ENCODE measurements at places on chromosomes 4 and X.

- no peak for DNase-seq
These were observed 3.0 kb downstream of the ABCE1 start for GRCh38 chr4:145101091-145101490.

- no peak for DNase-seq
These were observed 1831.8 kb downstream of the PCDH7 start for GRCh38 chr4:32551943-32552342.

GRCh38 chrX:101740642-101741041 is 81.0 kb upstream of the ARMCX2 start:
- DNase-seq = no peak

- DNase-seq = peak; percentile 11
These were observed at the start of gene EPGN for GRCh38 chr4:74308215-74308614. Gene EPGN (plus strand): TSS chr4:74308470. CDS start chr4:74308534, 64 bp downstream.

GRCh38 chr4:8236106-8236919 is 33.2 kb upstream of the HTRA3 start:
- no peak for DNase-seq

GRCh38 chrX:19902110-19902509 is 14.7 kb upstream of the SH3KBP1 start:
- no peak for DNase-seq

- no peak for DNase-seq
These were observed 14.2 kb downstream of the GRPR start for GRCh38 chrX:16137416-16138107.

DNA sequence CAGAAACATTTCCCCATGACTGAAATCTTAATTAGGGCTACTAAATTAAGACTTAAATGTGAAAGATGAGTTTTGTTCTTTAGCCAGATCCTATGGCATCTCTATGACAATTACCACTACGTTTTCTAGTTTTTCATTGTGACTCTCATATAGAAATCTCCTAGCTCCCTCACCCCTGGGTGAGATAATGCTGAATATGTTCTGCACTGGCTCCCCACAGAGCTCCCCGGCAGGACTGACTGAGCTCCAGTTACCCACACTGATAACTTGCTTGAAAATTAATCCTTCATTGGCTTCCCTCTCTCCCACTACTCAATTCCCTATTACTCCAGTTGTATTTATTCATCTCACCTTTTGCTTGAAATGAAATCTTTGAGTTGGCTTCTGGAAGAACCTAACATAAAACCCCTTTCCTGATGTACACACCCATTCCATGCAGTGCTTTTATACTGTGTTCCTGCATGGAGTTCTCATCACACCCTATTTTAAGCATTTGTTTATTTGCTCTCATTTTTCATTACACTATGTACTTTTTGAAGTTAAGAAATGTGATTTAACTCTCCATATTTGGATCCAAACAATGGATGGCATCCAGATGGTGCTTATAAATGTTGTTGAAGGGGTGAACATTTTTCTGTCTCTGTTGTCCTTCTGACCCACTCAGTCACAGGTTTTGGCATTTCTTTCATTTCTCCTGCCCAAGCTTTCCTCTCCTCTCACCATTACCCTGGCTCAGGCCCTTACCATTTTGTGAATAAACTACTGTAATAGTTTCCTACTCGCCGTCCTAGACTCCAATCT is 623.4 kb downstream of the SPRY1 start:
- no peak for DNase-seq

DNA sequence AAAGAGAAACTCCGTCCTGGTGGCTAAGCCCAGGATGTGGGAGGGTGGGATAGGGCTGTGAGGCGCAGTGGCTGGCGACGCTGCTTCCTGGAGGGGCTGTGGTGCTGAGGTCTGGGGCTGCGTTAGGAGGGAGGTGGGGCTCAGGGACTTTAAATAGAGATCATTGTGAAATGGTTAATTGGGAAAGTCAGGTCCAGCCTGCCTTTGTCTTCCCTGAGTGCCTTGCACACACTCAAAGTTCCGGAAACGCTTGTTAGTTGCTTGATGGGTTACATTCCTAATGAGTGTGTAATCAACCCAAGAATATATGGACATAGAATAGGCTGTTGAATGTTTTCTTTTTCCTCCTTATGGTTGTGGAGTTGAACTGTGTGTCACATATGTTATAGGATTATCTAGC is 55.7 kb upstream of the CLDN34 start:
- no peak for DNase-seq

DNA sequence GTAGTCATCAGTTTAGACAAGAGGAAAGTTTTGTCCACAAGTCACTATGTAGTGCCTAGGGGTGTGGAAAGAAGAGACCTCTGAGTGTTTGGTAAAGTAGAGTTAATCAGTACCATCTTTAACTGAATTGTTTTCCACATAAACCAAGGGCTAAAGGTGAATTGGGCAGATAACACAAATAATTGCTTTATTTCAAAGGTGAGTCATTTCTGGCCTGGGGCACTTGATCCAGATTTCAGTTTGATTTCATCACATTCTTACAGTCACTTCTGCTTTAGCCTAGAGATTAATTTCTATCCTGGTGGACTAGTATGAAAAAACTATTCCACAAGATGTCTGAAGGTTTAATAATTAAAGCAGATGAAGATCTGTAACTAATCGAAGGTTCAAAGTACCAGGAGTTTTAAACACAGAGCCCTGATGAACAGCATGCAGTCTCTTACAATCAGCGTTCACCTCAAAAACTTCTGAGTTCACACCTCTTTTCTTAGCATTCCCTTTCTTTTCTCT is 74.5 kb upstream of the BOD1L1 start:
- no peak for DNase-seq

GRCh38 chr4:31239886-31240285 is 519.7 kb downstream of the PCDH7 start:
- DNase-seq = no peak

- no peak for DNase-seq
These were observed 14.3 kb upstream of the NAT8L start for GRCh38 chr4:2044542-2045517.

DNA sequence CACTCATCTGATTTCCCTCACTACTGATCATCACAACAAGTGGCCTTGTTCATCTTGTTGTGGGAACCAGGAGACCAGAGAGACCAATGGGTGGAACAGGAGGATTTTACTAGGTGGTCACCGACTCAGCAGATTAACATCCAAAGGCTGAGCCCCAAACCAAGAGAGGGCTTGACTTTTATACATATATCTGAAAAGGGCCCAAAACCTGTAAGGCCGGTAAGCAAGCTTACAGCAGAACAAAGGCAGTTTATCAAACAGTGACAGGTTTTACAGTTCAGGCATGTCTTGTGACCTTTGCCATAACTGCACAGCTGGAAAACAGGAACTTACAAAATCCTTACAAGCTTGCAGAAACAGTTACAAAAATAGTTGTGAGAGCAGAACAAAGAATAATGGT is 195.9 kb downstream of the OR13H1 start:
- no peak for DNase-seq

GRCh38 chrX:65671966-65672365 is 4.5 kb downstream of the MSN start:
- DNase-seq = no peak

DNA sequence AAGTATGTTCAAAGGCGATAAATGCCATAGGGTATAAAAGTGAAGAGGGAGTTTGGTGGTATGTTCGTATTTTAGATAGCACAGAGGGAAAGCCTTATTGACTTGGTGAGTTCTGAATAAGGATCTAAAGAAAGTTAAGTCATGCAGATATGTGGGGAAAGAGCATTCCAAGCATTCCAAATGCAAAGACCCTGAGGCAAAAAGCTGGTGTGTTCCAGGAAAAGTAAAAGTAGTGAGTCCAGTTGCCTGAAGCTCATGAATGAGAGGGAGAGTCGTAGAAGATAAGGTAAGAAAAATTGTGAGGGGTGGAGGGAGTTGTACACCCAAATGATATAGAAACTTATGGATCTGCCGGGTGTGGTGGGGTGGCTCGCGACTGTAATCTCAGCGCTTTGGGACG is 426.7 kb downstream of the RPA4 start:
- DNase-seq = no peak

DNA sequence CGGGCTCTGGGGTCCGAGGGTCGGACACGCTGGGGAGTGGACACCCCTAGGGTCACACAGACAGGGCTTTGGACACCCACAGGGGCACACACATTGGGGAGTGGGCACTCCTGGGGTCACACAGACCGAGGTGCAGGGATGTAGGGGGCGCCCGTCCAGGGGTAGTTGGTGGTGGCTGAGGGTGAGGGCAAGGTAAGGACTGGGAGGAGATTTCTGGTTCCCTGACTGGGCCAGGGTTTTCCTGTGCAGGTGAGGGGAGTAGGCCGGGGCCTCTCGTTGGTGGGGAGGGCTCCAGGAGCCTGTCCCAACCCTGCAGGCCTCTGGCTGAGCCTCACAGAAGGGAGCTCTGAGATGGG is 21.9 kb upstream of the WDR45 start:
- no peak for DNase-seq

All from activated CD4-positive, alpha-beta T cell treated with anti-CD3 and anti-CD28 coated beads, Interleukin-2, Interleukin-6, amounts not matched to agents 100 ng/mL and 50 ng/mL, durations not matched to agents 16 hours and 8 hours (primary cell).